NCI-H2107 (cell line): ENCODE measurements at places on chromosomes 7 and 10.

DNA sequence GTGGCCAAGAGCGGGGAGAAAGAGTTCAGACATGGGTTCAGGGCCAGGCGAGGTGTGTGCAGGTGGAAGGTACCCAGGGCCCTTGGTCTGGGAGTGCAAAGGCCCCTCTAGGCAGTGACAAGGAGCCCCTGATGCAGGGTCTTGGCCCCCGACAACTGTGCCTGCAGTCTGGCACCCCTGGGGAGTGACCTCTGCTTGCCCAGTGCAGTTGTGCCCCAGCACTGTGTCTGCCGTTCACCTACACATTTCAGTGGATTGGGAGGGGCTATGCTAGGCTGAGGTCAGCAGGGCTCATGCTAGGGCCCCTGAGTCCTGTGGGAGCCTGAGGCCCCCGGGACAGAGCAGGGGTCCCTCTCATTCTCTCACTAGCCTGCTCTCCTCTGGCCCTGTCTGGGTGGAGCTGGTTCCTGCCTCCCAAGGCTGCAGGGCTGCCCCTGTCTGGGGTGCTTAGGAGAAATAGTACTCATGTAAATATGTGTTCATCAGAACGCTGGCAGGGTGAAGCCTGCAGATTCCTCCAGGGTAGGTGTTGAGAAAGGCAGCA, 550.4 kb downstream of the TCERG1L start:
- no peak for DNase-seq

- DNase-seq: no peak
Observed at GRCh38 chr7:158757404-158757989, 52.9 kb upstream of the NCAPG2 start.

DNA sequence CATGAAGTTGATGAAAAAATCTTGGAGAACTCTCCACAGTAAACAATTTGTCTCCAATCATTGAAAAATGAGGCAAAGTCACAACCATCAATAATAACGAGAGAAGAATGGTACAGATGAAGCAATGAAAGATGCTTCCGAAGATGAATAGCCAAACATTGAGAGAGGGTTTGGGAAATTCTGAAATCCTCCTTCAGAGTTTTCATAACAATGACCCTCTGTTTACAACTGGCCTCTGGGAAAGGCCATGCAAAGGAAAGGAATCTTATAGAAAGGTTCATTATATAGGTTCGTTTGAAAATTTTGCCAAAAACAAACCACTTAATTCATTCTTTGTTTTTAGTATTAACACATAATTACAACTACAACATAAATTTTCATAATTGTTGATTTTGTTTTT, 166.5 kb downstream of the ABCA13 start:
- no peak for DNase-seq

- no peak for DNase-seq
Observed at GRCh38 chr10:123687758-123688157, 21.6 kb downstream of the GPR26 start.

DNA sequence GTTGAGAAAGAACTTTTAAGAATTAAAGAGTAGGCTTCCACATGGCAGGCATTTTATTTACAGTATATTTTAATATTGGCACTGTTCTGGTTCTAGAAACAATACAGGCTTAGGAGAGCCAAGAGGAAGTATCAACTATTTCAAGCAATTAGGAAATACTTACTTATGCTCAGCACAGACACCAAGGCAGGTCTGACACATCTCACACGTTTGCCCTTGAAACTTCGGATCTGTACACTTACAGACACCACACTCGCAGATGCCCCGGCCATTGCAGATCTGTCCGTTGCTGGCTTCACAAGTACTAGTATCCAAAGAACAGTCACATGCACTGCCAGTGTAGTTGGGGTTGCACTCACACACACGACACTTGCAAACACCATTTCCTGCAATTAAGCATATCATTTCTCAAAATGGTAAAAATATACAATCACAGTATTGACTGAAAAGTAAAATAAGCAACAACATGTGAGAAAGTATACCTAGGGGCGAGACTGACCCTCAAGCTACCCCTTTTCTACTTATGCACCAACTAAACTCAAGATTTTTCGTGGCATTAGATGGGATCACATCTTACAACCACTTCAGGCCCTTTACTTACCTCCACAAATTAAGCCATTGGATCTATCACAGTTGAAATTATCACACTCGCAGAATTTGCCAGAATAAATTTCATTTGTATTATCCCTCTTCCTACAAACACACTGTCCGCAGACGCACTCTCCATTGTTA, 46.6 kb downstream of the ITGB1 start:
- no peak for DNase-seq
